NCI-H2081 (cell line): ENCODE measurements at places on chromosomes 4 and X.
A peak's percentile ranks its signal among the peaks of the same experiment; 100 is the strongest.

DNA sequence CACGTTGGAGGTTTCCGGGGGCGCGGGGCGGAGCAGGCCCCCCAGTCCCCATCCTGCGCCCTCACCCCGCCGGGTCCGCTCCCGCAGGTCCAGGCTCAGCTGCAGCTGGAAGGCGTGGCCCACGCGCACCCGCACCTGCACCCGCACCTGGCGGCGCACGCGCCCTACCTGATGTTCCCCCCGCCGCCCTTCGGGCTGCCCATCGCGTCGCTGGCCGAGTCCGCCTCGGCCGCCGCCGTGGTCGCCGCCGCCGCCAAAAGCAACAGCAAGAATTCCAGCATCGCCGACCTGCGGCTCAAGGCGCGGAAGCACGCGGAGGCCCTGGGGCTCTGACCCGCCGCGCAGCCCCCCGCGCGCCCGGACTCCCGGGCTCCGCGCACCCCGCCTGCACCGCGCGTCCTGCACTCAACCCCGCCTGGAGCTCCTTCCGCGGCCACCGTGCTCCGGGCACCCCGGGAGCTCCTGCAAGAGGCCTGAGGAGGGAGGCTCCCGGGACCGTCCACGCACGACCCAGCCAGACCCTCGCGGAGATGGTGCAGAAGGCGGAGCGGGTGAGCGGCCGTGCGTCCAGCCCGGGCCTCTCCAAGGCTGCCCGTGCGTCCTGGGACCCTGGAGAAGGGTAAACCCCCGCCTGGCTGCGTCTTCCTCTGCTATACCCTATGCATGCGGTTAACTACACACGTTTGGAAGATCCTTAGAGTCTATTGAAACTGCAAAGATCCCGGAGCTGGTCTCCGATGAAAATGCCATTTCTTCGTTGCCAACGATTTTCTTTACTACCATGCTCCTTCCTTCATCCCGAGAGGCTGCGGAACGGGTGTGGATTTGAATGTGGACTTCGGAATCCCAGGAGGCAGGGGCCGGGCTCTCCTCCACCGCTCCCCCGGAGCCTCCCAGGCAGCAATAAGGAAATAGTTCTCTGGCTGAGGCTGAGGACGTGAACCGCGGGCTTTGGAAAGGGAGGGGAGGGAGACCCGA, 14.0 kb downstream of the SHOX start:
- no peak for DNase-seq

- no peak for DNase-seq
Observed at GRCh38 chr4:182451441-182451840, 208.2 kb downstream of the TENM3 start.

DNA sequence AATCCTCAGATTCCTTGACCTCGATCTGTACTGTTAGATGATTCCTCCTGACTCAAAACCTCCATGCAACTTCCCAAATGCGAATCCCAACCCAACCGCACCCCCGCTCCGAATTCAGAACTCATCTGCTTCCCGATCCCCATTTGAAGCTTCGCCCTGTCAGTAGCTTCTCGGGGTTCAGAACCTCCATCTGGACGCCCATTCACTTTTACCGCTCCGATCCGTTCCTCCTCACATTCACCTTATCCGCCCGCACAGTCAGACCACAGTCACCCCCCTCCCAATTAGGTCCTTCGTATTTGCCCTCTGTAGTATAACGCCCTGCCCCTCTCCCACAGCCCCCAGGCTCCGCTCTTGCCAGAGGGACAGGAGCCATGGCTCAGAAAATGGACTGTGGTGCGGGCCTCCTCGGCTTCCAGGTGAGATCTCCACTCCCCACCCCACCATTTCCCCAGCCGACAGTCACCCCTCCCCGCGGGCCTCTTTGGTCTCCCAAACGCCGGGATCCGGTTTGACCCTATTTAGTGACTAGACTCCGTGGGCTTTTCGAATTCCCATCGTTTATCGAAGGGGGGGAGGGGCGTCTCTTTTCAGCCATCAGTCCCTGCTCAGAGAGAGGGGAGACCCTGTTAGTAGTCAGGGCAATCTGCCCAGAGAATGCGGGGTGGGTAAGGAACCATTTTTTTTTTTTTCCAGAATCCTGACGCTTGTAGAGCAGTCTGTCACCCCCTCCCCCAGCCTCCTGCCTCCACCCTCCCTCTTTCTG, 691 bp downstream of the MAGED1 start:
- peak; percentile 37 for DNase-seq

GRCh38 chr4:16205298-16206164, 20.7 kb downstream of the TAPT1 start:
- peak; percentile 63 for DNase-seq

GRCh38 chr4:88672987-88673386, 24.6 kb downstream of the NAP1L5 start:
- peak; percentile 17 for DNase-seq

GRCh38 chr4:103365285-103365684, 167.1 kb upstream of the CENPE start:
- no peak for DNase-seq

- no peak for DNase-seq
Observed at GRCh38 chr4:1240721-1241465, 8.0 kb downstream of the CTBP1 start.

DNA sequence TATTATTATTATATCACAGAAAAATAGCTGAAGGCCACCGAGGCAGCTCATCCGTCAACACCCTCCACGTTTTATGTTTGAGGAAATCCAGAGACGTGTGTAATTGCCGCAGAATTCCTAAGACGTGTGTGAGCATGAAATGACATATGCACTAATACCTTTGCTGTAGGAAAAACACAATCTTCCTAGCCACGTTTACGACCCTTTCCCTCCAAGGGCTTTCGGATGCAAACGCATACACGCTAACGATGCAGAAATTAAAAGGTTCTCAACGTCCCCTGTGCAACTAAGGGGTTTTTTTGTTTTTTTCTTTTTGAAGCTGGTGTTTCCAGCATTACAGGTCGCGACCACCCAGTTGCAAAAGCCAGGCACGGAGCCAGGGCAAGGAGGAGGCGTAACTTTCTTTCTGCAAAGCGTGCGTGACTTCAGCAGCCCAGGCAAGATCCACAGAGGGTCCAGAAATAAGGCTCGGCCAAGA, 33.8 kb downstream of the CRLF2 start:
- no peak for DNase-seq

- DNase-seq, result no peak
Observed at GRCh38 chr4:169050284-169050683, 40.2 kb upstream of the CBR4 start.

- DNase-seq, result no peak
Observed at GRCh38 chr4:2910409-2910808, 52.8 kb downstream of the NOP14 start.

DNA sequence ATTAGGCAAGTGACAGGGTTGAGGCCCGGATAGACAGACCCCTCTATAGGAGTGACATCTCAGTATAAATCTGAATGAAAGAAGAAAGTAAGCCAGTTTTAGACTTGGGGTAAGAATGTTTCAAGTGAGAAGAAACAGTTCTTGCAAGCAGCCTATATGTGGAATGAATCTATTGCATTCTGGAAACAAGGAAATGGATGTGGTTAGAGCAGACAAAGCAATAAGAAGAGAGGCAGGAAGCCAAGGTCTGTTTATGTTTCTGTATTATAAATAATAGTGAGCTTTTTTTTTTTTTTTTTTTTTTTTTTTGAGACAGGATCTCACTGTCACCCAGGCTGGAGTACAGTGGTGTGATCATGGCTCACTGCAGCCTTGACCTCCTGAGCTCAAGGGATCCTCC, 255.8 kb downstream of the UNC5C start:
- no peak for DNase-seq

DNA sequence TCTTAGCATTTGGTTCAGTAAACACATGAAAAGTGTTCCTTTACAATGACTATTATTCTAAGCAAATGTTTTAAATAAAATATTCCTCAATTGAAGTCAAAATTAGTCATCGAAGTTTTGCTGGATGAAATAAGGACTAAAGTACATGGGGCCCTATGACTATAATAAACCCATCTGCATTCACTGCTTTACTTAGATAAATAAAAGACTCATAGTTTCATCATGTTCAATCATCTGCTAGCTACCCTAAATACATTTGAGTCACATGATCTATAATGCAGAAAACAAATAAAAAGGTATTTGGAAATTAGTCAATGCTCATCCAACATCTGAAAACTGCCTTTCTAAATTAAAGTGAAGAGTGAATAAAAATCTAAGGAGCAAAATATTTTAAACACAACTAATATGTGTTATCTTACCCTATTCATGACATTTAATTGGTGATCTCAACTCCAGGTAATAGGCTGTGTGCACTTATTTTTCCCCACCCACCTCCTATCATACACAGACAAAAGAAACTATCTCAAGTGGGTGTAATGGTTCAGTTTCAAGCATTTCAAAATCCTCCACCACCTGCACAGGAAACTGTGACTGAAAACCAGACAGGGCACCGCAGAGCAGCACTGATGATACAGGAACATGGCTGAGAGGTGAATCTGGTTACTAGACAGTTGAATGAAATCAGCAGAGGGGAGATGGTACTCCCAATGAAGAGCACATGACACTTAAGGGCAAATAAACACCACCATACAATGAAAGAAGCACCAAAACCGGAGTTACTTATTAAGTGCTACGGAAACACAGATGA, 78.6 kb downstream of the CAMK2D start:
- peak; percentile 1 for DNase-seq

- DNase-seq, result no peak
Observed at GRCh38 chrX:107154787-107155620, 36.4 kb upstream of the RBM41 start.

- peak; percentile 88 for DNase-seq
Observed at GRCh38 chr4:5893004-5893580, at the start of gene CRMP1. TSS of gene CRMP1 (minus strand) at chr4:5893086. CDS start at chr4:5892969, 117 bp downstream.

DNA sequence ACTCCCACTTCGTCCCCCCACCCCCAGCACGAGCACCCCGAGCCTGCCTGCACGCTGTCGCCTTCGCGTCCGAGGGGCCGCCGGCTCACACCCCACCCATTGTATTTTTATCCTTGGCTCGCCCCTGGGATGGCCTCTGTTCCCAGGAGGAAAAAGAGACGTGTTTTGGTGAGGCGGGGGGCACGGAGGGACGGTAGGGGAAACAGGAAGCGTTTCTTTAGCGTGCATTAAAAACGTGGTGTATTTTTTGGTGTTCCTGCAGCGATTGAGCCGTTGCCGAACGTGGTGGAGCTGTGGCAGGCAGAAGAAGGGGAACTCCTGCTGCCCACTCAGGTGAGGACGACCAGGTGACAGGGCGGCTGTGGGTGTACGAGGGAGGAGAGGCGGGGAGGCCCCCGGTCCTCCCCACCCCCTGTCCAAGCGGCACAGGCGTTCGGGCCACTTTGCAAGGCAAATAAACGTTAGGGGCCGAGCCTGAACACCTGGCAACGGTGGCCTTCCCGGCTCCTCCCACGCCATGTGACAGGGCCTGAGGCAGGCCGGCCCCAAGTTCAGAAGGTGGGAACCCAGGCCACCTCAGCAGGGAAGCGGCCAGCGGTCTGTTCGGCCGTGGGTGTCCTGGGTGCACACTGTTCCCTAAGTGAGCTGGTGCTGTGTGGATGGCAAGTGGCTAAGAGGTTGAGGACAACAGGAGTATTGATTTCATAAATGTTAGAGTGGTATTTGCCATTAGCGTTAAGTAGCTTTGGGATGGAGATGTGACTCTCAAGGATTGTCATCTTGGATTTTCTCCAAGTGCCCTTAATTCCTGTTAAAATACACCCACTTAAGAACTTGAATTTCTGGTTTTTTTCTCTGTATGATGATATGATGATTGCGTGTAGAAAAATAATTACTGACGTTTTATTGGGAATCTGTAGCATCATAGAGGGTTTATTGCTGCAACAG, 1.1 kb downstream of the TMEM131L start:
- peak; percentile 78 for DNase-seq

GRCh38 chr4:156939139-156939538, 32.5 kb downstream of the PDGFC start:
- DNase-seq, result no peak

GRCh38 chr4:1017706-1018105, 6.3 kb downstream of the FGFRL1 start:
- DNase-seq, result no peak

- no peak for DNase-seq
Observed at GRCh38 chrX:113275804-113276203, 435.2 kb upstream of the AMOT start.

- DNase-seq, result no peak
Observed at GRCh38 chrX:123822965-123823364, 36.9 kb upstream of the XIAP start.

GRCh38 chr4:151263455-151263854, 13.5 kb upstream of the PRSS48 start:
- no peak for DNase-seq

- DNase-seq, result peak; percentile 76
Observed at GRCh38 chr4:129335276-129335675, 239.3 kb downstream of the C4orf33 start.

- no peak for DNase-seq
Observed at GRCh38 chrX:74465424-74465823, 44.1 kb downstream of the SLC16A2 start.

DNA sequence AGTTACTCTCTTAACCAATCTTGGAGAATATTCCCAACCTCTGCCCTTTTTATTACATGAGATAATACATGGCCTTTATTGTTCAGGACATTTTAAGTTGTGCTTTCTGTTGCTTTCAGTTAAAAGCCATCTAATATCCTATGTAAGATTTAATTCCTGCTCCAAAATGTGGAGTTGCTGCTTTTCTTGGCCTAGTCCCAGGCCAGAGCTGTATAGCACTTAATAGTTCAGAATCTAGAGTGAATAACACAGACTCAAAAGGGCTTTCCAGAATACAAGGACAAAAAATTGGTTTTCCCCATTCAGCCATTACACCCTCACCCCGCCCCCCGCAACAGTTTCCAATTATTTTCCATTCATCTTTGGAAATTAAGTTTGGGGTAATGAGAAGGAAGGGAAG, 144.3 kb upstream of the SMAD1 start:
- no peak for DNase-seq

DNA sequence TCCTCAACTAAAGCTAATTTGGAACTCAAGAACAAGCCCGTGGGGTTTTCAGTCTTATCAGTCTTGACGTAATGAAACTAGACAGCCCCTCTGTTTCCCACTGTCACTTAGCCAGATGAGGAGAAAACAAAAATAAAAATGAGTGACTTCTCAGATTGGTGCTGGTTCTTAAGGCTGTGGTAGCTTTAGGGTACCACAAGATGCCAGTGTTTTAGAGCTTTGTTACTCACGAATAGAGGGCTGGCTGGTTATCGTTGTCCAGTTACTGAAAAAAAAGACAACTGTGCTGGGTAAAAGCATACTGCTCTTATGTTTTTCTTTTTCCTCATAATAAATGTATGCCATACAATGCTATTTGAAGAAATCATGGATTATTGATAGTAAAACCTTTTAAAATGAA, 796.7 kb downstream of the RAPGEF2 start:
- DNase-seq, result no peak

- no peak for DNase-seq
Observed at GRCh38 chr4:155415662-155416061, 38.9 kb upstream of the MAP9 start.

- no peak for DNase-seq
Observed at GRCh38 chrX:97563531-97564133, 679.9 kb downstream of the RPA4 start.

GRCh38 chr4:184824776-184825084, 1.0 kb downstream of the ACSL1 start:
- DNase-seq, result no peak

DNA sequence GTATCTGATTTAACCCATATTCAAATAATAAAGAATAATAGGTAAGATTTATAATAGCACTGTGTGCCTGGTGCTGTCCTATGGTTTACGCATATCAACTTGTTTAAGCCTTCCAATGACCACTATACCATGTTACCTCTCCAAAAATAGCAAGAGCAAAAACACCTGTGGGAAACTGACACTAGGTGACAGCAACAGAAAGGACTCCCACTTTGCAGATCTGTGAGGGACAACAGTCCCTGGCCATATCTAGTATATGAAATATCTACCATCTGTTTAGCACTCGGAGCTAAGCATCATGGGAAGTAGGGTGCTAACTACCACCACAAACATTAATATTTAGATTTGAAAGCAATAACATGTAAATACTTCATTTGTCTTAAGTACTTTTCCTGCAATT, 55.7 kb upstream of the TXK start:
- no peak for DNase-seq
